Activated naive CD4-positive, alpha-beta T cell treated with Interleukin-2 at 50 U/mL for 16 hours (primary cell): ENCODE measurements at places on chromosomes 16 and 17.

- DNase-seq = no peak
Measured at GRCh38 chr16:15652293-15653001, 2.4 kb downstream of the NDE1 start.

DNA sequence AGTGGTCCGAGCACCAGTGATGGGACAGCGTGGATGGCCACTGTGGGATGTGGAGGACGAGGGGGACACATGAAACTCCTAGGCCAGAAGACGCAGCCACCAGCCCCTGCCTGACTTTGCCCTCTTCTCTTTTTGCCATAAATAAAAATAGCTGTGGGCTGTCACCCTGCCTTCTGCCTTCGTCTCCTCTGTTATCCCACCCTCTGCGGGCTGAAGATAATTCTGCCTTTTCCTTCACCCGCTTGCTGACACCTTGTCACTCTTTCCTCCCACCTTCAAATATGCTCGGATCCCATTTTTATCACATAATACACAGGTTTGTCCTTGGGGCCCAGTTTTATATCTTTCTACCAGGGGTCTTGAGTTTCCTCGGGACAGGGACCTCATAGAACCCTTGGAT lies 87.6 kb upstream of the CIBAR2 start:
- no peak for DNase-seq

DNA sequence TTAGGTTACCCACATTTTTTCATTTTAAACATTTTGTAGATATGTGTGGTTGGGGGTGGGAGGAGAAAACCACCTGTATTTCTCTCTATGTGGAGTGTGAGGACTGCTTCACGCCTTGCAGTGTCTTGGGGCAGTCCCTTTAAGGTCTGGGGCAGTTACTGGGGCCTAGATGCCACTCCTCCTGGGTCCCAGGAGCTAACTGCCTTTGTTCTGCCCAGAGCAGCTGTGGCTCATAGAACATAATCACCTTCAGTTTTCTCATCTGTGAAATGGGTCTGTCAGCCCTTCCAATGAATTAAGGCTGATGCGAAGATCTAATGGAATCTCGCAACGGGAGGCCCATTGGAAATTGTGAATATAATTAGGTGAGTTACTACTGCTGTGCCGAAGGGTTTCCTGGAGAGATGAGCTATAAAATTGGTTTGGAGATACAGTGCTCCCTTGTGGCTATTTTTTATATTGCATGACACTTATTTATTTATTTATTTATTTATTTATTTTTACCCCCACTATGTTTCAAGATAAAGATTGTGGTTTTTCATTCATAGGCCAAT lies 22.9 kb downstream of the DHRS7C start:
- no peak for DNase-seq

GRCh38 chr17:76410328-76410965 lies 26.0 kb downstream of the SPHK1 start:
- no peak for DNase-seq

DNA sequence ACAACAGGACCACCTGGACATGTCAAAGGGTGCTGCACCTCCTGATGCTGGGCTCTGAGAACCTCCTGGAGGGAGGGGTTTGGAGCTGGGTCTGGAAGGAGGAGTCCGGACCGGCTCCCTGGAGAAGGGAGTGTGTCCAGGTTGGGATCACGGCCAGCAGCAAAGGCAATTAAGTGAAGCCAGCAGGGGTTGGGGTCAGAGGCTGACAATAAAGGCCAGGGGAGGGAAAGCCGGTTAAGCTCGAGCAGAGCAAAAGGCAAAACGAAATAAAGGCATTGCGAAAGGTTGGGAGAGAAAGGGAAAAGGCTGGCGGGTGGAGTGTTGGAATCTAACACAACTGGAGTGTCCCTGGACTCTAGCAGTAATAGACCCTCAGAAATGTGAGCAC lies 992 bp upstream of the CACNG4 start:
- no peak for DNase-seq

GRCh38 chr16:3035972-3036725 lies 595 bp downstream of the BICDL2 start:
- no peak for DNase-seq

GRCh38 chr16:82033683-82034300 lies 1.3 kb upstream of the HSD17B2 start:
- DNase-seq = no peak

GRCh38 chr17:56045872-56046271 lies 107.4 kb upstream of the ANKFN1 start:
- no peak for DNase-seq

- no peak for DNase-seq
Measured at GRCh38 chr17:43129671-43130010, 4.5 kb upstream of the BRCA1 start.

- no peak for DNase-seq
Measured at GRCh38 chr17:77145612-77146245, 5.0 kb downstream of the SEC14L1 start.

DNA sequence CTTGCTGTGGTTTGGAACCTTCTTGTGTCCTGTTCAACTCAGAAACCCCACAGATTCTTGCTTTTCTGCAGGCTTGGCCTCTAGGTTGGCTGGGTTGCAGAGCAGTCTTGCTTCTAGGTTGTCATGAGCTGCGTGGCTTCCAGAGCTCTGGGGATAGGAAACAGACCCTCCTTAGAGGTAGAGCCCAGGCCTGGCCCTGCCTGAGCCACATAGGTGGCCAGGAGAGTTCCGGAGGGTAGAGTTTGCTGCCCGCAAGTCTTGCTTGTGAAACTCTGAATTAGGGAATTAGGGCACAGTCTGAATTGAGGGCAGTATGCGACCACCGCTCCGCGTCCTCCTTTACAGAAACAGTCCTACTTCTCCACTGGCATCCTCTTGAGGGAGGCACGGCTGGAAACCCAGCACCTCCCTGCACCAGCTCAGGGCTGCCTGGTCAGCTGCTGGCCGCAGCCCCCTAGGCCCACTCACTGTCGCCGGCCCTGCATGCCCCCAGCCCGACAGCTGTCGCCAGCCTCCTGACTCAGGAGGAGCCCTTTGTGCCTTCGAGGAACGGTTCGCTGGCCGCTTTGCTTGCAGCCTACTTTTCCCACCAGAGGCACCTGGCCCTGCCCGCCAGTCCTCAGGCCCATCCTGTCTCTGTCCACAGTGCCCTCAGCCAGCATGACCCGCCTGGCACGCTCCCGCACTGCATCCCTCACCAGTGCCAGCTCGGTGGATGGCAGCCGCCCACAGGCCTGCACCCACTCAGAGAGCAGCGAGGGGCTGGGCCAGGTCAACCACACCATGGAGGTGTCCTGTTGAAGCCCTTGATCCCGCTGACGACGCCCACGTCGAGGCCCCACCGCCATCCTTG lies 4.3 kb upstream of the SETD6 start:
- no peak for DNase-seq

- no peak for DNase-seq
Measured at GRCh38 chr17:73324711-73325526, 13.1 kb upstream of the CDC42EP4 start.

DNA sequence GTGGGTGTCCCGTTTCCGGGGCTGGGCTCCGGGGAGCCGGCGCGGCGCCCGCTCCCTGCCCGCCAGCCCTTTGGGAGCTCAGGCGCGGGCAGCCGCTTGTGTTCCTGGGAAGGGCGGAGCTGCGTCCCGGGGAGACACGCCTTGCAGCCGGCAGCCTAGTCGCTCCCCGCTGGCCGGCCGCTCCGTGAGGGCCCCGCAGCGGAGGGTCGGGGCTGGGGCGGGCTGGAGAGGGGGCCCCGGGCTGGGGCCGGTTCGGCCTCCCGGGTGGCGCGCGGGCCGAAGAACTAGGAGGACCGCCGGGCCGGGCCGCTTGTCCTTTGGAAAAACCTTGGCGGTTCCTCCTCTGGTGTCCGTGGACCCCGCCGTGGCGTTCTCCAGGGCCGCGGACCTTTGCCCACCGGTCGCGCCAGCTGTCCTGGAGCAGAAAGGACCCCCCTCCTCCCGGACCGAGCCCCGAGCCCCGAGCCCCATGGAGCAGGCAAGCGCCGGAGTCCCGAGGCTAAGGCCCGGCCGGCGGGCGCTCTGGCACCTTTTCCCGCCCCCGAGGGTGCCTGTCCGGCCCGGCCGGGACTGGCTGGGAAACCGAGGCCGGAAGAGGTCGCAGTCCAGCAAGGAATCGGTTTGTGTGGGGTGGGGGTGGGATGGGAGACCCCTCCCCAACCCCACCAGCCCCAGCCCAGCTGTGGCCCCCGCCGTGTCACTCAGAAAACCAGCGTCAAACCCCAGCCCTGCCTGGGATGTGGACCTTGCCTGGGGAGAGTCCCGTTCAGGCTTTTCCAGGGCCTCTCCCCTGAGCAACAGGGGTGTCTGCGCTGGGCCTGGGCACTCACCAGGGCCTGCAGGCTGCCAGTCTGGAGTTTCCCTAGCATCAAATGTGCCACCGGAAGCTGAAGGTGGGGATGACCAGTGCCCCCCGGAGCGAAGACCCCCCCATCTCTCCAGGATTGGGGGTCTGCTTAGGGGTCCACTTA lies 6.8 kb upstream of the TBC1D3B start:
- DNase-seq = no peak

DNA sequence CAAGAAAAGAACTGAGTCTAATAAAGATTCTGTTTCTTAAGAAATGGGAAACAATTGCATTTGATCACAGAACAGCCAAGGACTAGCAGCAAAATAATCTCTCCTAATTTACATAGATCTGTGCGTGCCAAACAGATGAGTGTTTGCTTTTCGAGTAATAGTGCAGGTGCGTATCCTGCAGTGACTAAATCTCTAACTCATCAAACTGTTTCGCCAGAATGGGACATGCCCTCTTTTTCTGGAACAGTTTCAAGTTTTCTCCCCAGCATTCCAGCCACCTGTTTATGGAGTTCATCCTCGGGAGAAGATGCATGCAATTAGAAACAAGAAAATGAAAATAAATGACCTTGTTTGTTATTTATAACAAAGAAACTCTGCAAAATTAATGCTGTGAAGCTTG lies 5.7 kb upstream of the TOX3 start:
- no peak for DNase-seq

GRCh38 chr17:19660219-19660870 lies 11.8 kb downstream of the ALDH3A2 start:
- DNase-seq = no peak

- DNase-seq = no peak
Measured at GRCh38 chr17:35714988-35715387, 16.5 kb upstream of the RASL10B start.

DNA sequence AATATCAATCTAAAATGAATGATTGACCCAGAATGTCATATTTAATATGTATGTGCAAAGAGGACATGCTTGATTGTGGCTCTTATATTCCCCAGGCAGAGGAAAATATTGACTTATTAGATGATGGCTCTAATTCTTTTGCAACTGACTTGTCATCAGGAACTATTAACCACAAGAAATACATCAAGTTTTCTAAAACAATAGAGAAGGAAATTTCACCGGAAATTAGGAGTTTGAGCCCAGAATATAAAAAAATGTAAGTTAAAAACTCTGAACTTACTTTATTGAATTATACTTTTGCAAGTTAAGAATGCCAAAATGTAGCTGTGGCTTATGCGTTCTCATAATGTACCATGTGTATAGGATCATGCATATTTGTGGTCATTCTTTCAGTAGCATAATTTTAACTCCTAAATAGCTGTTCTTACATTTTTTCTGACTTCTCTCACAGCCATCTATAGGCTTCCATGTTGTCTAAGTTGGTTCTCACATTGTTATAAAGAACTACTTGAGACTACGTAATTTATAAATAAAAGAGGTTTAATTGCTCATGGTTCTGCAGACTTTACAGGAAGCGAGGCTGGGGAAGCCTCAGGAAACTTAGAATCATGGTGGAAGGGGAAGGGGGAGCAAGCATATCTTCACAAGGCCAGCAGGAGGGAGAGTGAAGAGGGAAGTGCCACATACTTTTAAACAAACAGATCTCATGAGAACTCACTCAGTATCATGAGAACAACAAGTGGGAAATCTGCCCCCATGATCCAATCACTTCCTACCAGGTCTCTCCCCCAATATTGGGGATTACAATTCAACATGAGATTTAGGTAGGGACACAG lies 11.6 kb downstream of the EFCAB13 start:
- DNase-seq = no peak

- DNase-seq = peak; percentile 72
Measured at GRCh38 chr16:89289428-89290395, 72.2 kb downstream of the ZNF778 start.

GRCh38 chr17:310111-311010 lies 42.2 kb downstream of the RPH3AL start:
- no peak for DNase-seq

DNA sequence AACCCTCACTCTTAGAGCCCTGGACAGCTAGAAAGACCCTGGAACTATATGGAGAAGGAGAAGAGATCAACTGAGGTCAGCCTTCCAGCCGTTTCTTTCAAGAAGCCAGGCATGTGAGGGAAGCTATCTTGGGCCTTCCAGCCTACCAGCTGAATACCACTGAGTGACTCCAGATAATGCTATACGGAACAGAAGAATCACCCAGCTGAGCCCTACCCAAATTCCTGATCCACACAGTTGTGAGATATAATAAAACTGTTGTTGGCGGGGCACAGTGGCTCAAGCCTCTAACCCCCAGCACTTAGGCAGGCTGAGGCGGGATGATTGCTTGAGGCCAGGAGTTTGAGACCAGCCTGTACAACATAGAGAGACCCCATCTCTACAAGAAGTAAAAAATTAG lies 26.2 kb upstream of the MYH10 start:
- no peak for DNase-seq

DNA sequence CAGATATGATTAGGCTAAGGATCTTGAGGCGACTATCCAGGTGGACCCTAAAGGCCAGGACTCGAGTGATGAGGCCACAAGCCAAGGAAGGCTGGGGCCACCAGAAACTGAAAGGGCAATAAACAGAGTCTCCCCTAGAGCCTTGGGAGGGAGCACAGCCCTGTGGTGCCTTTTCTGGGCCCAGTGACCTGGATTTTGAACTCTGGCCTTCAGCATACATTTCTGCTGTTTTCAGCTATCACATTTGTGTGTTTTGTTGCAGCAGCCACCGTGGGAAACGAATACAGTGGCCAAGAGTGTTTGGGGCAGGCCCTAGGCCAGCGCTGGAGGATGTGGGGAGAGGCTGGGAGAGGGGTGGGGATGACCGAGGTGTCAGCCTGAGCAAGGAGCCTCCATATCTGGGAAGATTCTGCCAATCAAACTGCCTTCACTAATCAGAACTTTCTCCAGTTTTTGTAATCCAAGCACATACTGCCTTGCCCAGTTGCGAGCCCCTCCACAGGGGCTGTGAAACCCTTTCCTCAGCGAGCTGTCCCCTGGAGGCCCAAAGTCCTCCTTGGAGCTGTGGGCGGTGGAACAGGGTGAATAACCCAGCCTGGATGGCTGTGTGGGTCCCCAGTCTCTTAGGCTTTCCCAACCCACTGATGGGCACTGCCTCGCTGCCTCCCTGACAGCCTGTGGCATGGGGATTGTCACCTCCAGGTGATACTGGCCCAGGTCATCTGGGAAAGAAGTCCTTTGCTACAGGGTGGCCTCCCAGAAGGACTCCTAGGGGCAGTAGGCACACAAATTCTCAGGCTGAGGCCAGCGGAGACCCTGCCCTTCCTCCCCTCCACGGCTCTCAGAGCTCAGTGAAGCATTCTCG lies 16.8 kb downstream of the B9D1 start:
- no peak for DNase-seq

DNA sequence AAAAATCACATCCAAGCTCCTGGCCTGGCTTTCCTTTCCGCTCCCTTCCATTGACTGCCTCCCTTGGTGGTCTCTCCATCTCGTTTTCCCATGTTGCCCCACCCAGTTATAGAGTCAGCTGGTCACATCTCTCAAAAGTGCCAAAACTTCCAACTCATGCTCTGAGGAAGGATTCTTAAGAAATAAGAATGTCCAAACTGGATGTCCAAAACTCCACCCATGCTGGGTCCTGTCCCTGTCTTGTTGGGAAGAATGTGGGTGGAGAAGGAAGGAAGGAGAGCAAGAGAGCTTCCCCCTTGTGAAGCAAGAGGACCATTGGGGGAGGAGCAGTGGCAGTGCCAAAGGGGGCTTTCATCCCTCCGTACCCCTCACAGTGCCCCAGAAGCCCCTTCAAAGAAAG lies 44.6 kb upstream of the MAP3K14 start:
- no peak for DNase-seq
